MCF 10A (cell line): ENCODE measurements at places on chromosomes 7 and 10. TPM values are rescaled to one million over a fixed set of nuclear protein-coding genes. Genes with fewer than 3 reads are reported as not detected.

Gene GPRIN2
- not detected in 2 replicates for total RNA-seq

Gene STAM
- 35.4 and 55.5 TPM in 2 replicates for total RNA-seq

Gene HOXA6
- 0.96 and 2.0 TPM in 2 replicates for total RNA-seq

Gene GPC2
- 0.65 and 1.0 TPM in 2 replicates for total RNA-seq

Gene ELMO1
- total RNA-seq: 0.30 TPM in 1 of 2 replicates, not detected in the other

Gene SPDYE5
- 0.12 and 0.16 TPM in 2 replicates for total RNA-seq

Gene MBL2
- total RNA-seq: not detected in 2 replicates

Gene RELN
- not detected in 2 replicates for total RNA-seq

Gene SOSTDC1
- total RNA-seq: not detected in 2 replicates

Gene PDE1C
- 0.14 and 0.27 TPM in 2 replicates for total RNA-seq
